ENCODE measurements at places on chromosomes 1 and 21.

DNA sequence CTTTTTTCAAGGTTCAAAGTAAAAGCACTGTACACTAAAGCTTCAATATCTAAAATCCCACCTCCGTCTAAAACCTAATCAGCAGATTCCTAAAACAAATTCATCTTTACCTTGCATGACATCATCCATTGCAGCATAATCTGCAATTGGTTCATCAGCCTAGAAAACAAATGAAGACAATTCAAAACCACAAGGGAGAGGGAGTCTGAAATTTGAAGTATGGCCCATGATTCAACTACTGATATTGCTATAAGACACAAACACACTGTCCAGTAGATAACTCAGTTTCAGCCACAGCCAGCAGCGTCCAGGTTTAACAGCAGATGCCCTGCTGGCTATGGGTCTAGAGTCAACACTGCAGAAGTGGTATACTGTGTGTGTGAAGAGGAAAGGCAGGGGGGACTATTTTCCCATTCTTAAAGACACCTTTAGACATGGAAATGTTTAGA, 17.9 kb upstream of the RAP1GAP start:
- no peak for DNase-seq

DNA sequence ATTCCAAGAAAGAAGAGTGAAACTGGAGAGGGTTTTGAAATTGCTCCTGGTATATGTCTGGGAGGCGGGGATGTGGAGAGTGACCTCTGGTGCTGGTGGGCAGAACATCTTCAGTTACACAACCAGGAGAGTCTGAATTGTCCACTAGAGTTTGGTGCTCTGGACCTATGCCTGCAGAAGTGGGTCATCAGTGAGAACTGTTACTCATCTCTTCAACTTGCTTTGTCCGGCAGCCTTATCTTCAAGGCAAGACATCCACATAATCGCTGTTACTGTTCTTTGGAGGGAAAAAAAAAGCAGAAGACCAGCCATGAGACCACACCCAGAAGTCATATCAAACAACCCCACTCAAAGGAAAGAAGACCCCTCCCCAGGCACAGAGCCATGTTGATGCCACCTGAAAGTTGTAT, 14.9 kb downstream of the SH2D1B start:
- no peak for DNase-seq

- no peak for DNase-seq
Measured at GRCh38 chr21:44999428-44999971, 59.7 kb downstream of the SLX9 start.

GRCh38 chr1:226656201-226656600, 82.9 kb downstream of the ITPKB start:
- no peak for DNase-seq

- DNase-seq = no peak
Measured at GRCh38 chr1:159120317-159120716, 43.8 kb upstream of the AIM2 start.

- no peak for DNase-seq
Measured at GRCh38 chr1:35033346-35033745, 1.6 kb upstream of the ZMYM6 start.

GRCh38 chr1:30763651-30764248, 6.2 kb upstream of the LAPTM5 start:
- DNase-seq = peak; percentile 56

DNA sequence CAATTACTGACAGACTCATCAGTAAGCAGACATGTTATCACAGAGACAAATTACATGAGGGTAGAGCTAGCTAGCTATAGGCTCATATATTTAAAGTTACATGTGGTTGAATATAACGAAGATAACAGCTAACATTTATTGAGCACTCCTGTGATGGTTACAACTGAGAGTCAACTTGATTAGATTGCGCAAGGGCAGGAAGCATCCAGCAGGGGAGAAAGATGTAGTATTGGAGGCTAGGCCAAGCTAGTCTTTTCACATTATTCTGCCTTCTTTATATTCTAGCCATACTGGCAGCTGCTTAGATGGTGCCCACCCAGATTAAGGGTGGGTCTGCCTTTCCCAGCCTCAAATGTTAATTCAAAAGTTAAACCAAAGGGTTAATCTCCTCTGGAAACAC, 37.1 kb downstream of the PIGK start:
- no peak for DNase-seq

- no peak for DNase-seq
Measured at GRCh38 chr1:203717120-203717519, 47.9 kb upstream of the LAX1 start.

- DNase-seq = no peak
Measured at GRCh38 chr1:168386492-168386891, 105.8 kb downstream of the TBX19 start.

DNA sequence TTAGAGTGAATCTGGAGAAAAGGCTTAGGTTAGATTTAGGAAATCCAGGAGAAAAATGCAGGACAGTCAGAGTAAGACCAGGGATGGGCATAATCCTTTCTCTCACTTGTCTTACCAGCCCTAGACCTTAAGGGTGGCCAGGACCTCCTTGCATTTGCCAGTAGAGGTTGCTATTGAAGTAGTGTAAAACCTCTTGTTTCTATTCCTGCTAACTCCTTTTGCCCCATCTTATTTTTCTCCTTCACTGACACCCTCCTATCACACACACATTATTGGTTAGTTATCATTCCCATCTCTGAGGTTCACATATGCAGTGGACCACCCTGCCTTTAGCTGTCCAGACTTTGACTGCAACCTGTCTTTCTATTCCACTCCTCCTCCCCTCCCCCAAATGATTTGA, 75.0 kb upstream of the MACF1 start:
- no peak for DNase-seq

GRCh38 chr1:112318698-112319370, 77.2 kb upstream of the CTTNBP2NL start:
- no peak for DNase-seq

GRCh38 chr1:182955596-182956588, 2.9 kb upstream of the SHCBP1L start:
- no peak for DNase-seq

- DNase-seq = no peak
Measured at GRCh38 chr1:211543025-211543424, 35.9 kb downstream of the SLC30A1 start.

GRCh38 chr1:12368646-12369045, 138.8 kb downstream of the VPS13D start:
- DNase-seq = no peak

DNA sequence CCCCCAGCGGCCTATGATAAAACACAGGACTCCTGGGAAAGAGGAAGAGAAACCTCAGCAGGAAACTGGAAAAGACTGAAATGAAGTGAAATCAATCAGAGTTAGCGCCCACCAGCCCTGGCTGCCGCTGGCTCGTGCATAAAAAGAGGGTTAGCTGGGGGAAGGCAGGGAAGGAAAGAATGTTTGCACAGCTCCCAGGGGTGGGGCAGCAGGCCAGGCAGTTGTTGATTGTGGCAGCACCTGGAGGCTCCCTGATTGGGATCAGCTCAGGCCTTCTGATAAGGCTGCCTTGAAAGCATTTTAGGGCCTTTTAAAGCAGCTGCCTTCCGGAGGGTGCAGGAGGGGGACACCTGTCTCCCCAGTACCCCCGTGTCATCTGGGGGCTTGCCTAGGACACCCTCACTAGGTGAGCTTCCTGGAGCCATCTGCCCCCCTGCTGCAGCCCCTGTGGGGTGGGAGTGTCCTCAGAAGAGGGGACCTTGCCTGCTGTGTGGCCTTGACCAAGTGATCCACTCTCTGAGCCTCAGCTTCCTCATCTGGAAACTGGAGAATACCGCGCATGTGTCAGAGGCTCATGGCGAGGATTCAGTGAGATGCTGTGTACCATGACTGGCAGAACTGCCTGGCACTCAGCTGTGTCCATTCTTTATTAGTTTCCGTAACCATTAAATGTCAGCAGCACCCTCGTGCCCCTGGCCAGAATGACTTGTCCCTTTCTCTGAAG, 6.6 kb downstream of the EPHB2 start:
- no peak for DNase-seq

- no peak for DNase-seq
Measured at GRCh38 chr1:92554216-92554615, 67.5 kb upstream of the GFI1 start.

DNA sequence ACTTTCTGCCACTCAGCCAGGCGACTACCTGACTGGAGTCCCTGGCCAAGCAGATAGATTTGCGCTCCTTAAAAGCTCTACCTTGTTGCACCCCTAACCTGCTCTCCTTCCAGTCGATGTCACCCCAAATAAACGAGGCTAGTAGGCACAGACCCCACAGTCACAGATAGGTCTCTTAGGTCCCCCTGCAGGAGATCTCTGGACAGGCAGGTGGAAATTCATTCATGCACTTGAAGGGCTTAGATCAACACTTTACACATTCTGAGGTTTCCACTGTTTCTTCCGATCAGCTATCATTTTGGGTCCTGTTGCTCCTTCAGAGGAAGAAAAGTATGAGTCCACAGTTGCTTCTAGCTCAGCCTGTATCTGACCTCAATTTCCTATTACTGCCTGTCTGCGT, 272.6 kb upstream of the FMN2 start:
- no peak for DNase-seq

- DNase-seq = no peak
Measured at GRCh38 chr1:55781944-55782482, 566.8 kb upstream of the USP24 start.

- DNase-seq = no peak
Measured at GRCh38 chr1:201009962-201010645, 13.4 kb downstream of the KIF21B start.

- no peak for DNase-seq
Measured at GRCh38 chr1:226691247-226691646, 47.8 kb downstream of the ITPKB start.

DNA sequence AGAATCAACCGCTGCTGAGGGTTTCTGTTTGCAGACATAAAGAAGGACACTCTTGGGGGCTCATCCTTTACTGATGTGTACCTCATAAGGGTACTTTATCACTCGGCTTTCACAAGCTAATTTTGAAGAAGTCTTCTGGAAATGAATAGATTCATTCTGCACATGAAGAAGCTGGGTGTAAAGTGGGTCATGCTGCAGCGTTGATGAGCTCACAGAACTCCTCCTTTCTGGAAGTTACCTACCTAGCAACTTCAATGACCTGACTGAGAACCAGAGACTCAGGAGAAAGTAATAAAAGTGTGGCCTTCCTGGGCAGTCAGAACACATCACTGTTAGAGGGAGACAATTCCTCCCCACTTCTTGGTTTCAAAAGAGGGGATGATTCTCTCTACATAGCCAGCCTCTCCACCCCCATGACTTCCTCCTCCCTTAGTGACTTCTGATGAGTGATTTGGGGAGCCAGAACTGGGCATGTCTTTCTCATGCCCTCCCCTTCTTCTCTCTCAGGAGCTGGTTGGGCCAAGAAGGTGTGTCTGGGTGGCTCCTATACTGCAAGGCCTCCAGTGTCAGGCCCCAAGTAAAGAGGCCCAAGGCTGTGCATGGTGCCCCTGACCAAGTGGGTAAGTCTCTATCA, 27.0 kb downstream of the PCNX2 start:
- DNase-seq = no peak

GRCh38 chr1:108080448-108080847, 115.5 kb upstream of the VAV3 start:
- DNase-seq = no peak

DNA sequence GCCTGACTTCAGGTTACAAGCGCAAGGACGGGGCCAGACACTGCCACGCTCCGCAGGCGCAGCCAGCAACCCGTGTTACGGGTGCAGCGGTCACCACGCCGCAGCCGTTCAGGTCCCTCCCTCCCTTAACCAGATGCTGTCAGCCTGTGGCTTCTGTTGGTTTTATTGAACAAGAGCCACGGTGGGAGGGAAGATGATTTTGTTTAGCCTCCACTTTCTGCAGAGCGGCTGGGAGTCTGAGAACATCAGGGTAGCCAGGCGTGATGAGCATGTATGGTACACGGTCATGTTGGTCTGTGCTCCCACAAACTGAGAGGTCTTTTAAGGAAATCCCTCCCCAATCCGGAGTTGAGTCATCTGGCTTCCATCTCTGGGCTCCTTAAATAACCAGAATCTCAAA, 18.5 kb upstream of the ADARB1 start:
- DNase-seq = no peak

- DNase-seq = peak; percentile 44
Measured at GRCh38 chr1:153587314-153587713, 21.7 kb upstream of the S100A2 start.

DNA sequence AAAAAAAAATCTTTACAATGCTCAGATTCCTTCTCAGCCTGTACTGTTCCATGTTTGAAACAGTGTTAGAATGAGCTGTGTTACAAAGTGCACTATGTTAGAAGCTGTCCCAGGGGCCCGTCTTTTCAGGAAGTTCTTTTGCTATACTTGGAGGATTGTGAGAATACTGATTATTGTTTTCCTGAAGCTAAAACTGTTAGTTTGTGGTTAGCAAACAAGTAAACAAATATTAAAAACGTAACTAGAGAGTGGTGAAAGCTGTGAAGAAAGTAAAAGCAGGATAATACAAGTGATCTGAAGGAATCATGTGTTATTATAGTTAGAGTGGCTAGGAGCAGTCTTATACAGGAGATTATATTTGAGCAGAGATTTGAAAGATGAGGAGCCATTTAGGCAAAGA, 35.6 kb downstream of the CAMSAP2 start:
- no peak for DNase-seq

GRCh38 chr1:242219298-242219901, 220.5 kb upstream of the MAP1LC3C start:
- no peak for DNase-seq

DNA sequence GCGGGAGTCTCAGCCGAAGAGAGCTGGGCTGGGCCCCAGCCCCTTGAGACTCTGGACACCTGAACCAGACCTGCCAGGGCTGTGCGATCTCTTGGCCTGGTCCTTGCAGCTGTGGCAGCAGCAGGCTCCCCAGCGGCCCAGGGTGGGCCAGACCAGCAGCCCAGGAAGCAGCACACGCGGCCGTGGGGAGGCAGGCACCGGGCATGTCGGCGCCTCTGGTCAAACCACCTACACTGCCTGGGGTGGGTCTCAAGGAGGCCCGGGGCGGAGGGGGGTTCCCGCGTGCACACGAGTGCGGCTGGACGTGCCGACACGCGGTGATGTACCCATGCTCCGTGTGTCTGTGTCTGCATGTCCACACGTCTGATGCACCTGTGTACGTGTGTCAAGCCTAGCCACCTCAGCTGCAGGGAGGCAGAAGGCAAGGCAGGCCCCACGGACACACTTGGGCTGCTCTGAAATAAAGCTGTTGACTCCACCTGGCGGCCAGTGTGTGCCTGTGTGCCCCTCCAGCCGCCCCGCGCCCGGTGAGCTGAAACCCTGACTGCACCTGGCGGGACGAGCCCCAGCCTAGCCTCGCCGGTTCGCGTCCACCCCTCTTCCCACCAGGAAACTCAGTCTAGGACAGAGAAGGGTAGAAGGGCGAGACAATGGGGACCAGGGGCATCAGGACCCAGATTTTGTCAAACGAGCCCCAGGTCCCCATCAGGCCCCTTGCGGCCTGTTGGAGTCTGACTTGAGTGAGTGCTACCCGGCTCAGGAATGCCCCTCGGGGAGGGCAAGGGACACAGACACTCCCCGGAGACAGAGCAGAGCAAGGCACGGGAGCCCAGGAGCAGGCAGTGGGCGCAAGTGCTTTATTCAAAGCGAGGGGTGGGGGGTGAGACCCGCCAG, 11.6 kb downstream of the SCNN1D start:
- no peak for DNase-seq

GRCh38 chr1:47661040-47661439, 223.2 kb downstream of the FOXD2 start:
- DNase-seq = no peak

GRCh38 chr1:22804969-22805671, 94.5 kb downstream of the EPHB2 start:
- DNase-seq = peak; percentile 69
